ENCODE measurements at places on chromosomes 3 and 15.
A peak's percentile ranks its signal among the peaks of the same experiment; 100 is the strongest.

DNA sequence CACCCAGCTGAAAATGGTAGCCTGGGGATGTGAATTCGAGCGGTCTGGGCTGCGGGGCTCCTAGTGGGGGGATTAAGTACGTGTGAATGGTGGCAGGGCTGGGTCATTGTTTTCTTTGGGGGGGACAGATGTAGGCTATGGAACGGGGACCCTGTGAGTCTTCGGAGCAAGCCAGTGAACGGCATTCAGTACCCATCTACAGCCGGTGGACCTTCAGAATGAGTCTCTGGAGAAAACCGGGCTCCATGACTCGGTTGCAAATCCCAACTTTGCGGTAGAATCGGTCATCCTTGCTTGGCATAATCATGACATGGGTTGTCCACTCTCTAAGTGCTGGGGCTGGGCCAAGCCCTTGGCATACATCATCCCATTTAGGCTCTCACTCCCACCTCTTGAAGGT is 7.2 kb upstream of the EOMES start:
- DNase-seq = no peak

DNA sequence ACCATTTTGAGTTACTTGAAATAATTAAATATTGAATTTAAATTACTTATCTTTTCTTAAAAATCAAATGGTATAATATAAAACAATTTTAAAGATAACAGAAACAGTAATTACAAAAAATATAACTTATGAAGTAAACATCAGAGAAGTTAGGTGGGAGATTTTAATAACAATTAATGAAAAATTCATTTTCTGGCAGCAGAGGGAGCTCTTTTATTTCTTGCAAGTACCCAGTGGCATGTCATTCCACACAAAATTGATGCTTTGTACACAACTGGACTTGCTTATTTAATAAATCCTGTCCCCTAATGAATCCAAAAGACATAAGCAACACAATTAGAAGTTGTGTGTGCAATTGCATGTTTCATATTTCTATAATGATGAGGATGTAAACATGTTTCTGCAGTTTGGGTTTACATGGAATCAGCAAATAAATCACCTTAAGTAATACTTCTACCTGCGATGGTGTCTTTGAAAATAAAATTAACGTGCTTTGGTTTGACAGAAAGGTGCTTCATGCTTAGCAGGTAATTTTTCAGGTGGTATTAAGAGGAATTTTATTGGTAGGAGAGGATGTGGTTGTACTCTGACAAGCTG is 861.3 kb downstream of the ZPLD1 start:
- DNase-seq = no peak

GRCh38 chr15:57307527-57308169 is 68.7 kb upstream of the CGNL1 start:
- no peak for DNase-seq

- DNase-seq = no peak
Measured at GRCh38 chr15:52023169-52023922, 4.3 kb downstream of the MAPK6 start.

GRCh38 chr3:141386611-141387111 is 18.4 kb downstream of the ZBTB38 start:
- DNase-seq = no peak

DNA sequence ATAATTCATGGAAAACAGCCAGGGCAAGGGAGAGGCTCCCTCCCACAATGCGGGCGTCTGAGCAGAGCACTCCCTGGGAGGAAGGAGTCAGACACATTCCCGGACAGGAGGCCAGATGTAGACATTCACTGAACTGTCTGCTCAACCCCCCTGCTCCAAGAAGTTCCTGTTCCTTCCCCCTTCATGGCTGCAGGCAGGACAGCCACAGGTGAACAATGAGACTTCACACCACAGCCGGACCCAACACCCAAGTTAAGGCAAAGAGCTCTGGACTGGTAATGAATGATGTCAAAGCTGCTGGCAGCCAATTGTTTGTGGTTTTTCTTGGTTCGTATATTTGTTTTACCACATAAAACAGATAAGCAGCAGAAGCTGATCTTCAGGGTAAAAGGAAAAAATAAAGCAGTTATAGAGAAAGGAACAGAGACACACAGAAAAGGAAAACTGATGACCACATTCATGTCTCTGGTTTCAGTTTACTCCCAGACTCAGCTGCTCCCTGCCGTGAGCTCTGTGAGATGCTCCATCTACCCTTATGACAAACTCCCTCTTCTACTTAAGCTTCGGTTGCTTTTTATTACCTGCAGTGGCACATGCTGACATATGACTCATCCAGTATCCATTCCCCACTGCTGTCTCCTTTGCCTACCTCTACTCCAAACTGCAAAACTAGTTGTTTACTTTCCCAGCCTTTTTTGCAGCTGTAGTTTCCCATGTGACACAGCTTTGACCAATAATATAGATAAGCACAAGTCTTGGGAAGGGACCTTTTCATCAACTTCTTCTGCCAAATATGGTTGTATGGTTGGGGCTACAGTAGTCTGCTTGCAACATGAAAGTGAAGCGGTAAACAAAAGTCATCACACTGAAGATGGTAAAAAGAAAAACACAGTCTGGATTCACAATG is 33.1 kb downstream of the DZIP1L start:
- no peak for DNase-seq

GRCh38 chr3:13655061-13655913 is 106.4 kb downstream of the FBLN2 start:
- DNase-seq = peak; percentile 99

Measured in 8988T (cell line).